G401 (cell line): ENCODE measurements at places on chromosomes 4 and X. TPM values are rescaled to one million over a fixed set of nuclear protein-coding genes. Genes with fewer than 3 reads are reported as not detected.
A peak's percentile ranks its signal among the peaks of the same experiment; 100 is the strongest.

The FAM184B gene
- not detected in 2 replicates for total RNA-seq

The FGD1 gene
- total RNA-seq = 20.2 and 31.5 TPM in 2 replicates

The ABCD1 gene
- total RNA-seq = 5.3 and 6.8 TPM in 2 replicates

The CA5B gene
- 0.80 and 4.3 TPM in 2 replicates for total RNA-seq

The TMEM271 gene
- 5.4 and 17.9 TPM in 2 replicates for total RNA-seq

The CLCN4 gene
- 2.6 and 3.6 TPM in 2 replicates for total RNA-seq

The C1QTNF7 gene
- total RNA-seq = not detected in 2 replicates

The CFI gene
- not detected in 2 replicates for total RNA-seq

The GALNTL6 gene
- not detected in 2 replicates for total RNA-seq

The MAPK10 gene
- total RNA-seq = 0.78 TPM in 1 of 2 replicates, not detected in the other

The ARAP2 gene
- total RNA-seq = not detected in 2 replicates

The NEXMIF gene
- total RNA-seq = not detected in 2 replicates

GRCh38 chr4:128295255-128295654 lies 7.6 kb upstream of the PGRMC2 start:
- no peak for DNase-seq

GRCh38 chrX:105829011-105829410 lies 6.7 kb downstream of the NRK start:
- no peak for DNase-seq

DNA sequence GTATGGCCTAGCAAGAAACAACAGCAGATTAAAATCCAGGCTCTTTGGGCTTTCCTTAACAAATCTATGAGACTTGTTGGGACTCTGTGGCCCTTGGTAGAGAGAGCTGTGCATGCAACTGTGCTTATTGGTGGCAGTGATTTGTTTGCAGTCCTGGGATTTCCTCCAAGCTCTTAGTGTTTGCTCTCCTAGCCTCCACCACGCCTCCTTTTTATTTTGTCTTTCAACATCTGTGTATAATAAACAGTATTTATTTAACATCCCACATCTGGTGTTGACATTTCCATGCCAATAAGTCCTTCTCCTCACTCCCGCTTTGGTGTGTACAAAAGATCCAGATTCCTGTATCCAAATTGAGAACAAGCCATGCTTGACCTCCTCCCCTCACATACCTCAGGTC lies 3.1 kb downstream of the TNMD start:
- DNase-seq = no peak

DNA sequence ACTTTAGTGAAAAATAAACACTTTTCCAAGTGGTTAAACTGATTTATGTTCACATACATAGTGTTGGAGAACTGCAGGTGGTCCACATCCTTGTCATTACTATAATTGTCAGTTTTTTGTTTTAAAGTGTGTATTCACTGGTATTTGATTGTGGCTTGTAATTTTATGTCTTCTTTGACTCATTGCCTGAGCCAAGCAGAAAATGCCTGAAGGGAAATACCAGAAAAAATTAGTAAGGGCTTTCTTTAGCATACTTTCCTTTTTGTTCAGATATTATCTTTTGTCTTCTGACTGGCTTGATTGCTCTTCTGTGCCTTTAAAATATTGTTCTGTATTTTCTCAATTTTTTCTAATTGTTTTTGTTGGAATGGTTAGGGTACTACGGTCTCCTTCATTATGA lies 981.3 kb downstream of the C4orf33 start:
- DNase-seq = no peak

DNA sequence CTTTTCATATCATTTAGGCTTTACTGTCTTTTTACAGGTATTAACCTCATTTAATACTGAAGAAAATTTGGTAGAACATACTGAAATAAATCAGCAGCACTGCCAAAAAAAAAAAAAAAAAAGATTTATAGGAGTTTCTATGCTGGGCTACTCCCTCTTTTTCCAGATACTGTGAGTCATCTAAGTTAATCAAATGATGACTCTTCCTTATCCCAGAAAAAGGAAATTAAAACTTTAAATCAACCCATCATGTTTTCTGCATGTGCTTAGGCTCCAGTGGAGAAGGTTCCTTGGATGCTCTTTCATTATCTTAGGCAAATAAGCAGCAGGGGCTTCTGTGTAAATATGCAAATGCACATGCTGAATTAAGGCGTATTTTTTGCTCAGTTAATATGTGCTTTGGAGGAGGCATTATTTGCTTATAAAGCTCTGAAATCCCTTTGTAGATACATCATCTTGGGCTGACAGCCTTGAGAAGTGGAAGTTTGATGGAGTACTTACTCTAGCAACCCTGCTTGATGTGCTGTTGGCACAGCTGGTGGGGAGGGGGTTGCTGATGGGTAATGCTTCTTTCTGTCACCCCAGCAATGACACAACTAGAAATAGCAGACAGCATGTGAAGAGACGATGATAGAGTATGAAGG lies 136.1 kb downstream of the C4orf33 start:
- DNase-seq = no peak

DNA sequence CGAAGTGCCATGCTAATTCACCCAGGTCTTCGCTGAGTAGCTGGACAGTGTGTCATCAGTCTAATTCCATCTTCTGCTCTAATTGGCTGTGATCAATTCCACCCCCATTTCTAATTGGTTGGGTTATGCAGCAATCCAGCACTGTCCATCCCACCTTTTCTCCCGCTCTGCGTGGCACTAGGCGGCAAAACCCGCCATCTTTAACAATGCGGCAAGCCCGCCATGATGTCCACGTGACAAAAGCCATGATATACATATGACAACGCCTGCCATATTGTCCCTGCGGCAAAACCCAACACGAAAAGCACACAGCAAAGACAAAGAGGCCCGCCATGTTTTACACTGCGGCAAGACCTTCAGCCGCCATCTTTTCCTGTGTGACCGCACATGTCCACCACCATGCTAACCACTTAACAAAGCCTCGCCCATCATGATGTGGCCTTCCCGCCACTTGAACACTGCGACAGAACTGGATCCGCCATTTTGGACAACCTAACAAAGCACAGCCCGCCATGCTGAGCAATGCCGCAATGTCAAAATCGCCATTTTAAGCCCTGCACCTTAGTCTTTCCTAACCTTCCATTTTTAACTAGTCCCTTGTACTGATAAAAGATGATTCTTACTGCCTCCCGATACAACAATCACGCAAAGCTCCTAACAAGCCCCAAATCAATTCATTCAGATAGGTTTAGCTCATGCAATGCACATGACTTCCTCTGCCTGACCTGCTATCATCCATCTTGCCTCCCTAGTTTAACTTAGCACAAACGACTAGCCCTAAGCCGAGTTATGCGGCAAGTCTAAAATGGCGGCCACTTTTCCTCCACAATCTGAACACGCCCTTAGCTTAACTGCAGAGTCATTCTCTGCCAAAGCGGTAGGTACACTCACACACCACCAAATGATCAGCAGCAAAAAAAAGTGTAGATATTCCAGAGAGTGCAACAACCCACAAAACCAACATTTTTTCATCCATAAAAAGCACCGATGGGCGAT lies 288.3 kb downstream of the CHIC1 start:
- no peak for DNase-seq

GRCh38 chr4:152901205-152901604 lies 34.9 kb upstream of the FHDC1 start:
- DNase-seq = no peak

GRCh38 chr4:5469861-5470260 lies 238.5 kb downstream of the EVC2 start:
- peak; percentile 36 for DNase-seq

GRCh38 chr4:158201876-158202275 lies 8.4 kb upstream of the TMEM144 start:
- DNase-seq = no peak

GRCh38 chr4:60216752-60217151 lies 983.4 kb upstream of the ADGRL3 start:
- no peak for DNase-seq

DNA sequence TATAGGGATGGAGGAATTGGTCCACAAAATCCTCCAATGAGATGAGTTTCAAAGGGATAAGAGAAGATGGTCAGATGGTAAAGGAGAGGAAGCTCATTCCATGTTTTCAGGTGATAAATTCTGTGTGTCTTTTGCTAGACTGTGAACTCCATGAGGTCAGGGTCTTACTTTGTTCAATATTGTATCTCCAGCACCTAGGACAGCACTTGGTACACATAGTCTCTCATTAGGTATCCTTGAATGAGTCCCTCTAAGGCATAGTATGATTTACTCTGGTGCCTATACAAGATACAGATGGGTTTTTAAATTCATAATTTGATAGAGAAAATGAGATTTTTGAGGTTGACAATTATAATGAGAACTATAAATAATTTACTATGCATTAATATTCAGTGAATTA lies 184.3 kb upstream of the BMP3 start:
- DNase-seq = no peak

DNA sequence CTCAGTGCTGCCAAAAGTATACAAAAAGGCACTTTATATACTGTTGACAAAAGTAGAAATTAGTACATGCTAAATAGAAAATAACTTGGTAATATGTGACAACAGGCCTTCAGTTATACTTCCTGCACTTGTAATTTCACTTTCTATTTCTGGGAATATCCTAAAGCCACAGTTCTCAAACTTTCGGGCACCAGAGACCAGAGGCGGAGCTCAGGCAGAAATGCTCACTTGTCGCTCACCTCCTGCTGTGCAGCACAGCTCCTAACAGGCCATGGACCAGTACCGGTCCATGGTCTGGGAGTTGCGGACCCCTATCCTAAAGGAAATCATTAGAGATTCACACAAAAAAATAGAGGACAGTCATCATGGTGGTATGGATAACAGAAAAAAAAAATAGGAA lies 25.7 kb downstream of the ACSL4 start:
- no peak for DNase-seq

DNA sequence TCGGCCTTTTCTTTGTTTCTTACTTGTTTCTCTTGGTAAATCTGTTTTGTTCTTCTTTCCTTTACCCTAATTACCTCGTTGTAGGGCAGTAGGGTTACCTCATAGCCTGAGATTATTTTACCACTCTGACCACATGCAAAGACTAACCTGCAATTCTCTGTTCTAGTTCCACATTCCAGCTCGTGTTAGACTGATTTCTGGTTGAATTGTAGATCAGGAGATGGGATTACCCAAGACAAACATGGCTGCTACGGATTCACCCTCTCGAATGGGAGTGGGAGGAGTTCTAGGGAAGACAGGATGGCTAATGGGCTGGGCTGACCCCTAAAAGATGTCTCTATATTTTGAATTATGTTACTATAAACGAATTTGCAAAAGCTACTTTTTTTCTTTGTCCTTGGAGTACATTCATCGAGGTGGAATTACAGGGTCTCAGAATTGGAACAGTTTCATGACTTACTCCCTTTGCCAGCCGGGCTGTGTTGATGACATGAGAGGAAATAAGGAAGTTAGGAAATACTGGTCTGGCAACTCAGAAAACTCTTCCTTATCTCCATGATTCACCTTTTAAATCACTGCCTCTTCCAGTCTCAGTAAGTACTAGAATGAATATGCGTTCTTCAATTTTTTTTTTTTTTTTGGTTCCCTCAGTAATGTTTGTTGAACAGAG lies 36.7 kb upstream of the FBXW7 start:
- no peak for DNase-seq

- no peak for DNase-seq
Observed at GRCh38 chr4:1235381-1236102, 13.4 kb downstream of the CTBP1 start.

- no peak for DNase-seq
Observed at GRCh38 chrX:38356401-38356800, 4.0 kb downstream of the OTC start.

GRCh38 chr4:126572264-126572663 lies 1060.5 kb upstream of the INTU start:
- no peak for DNase-seq

GRCh38 chr4:119652998-119653397 lies 24.4 kb upstream of the PDE5A start:
- DNase-seq = no peak

- no peak for DNase-seq
Observed at GRCh38 chr4:10736266-10736665, 51.7 kb upstream of the CLNK start.

- DNase-seq = no peak
Observed at GRCh38 chrX:130158311-130158710, 7.3 kb downstream of the AIFM1 start.

GRCh38 chr4:53205970-53206369 lies 159.9 kb downstream of the SCFD2 start:
- DNase-seq = no peak

GRCh38 chrX:13938829-13939530 lies 90.7 kb downstream of the GEMIN8 start:
- peak; percentile 68 for DNase-seq
